Colonic mucosa (tissue), 4 donors: ENCODE measurements at places on chromosomes 2 and 18. TPM values are rescaled to one million over a fixed set of nuclear protein-coding genes. Genes with fewer than 3 reads are reported as not detected.

DNA sequence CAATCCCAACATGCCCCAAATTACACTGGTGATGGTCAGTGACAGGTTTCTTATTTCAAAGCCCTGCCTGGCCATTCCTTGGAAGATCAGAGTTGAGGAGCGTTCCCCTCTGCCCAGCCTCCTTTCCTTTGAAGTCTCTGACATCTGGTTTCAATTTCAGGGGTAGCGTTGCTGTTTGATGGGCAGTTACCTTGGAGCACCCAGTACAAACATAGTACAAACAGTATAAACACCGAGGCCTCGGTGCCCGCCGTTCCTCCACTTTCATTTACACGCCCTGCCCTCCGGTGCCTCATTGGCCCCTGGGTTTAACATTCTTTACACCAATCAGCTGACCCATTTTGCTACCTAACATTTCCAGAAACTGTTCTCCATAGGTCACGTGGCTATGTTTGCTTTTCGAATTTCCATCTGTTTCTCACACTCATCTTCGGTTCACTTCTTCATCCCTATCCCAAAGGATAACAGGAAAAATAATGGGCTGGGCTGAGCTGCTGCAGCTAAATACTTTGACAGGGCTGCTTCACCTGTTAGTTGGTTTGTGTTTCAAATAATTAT is 65.6 kb downstream of the NRP2 start:
- no peak for DNase-seq

DNA sequence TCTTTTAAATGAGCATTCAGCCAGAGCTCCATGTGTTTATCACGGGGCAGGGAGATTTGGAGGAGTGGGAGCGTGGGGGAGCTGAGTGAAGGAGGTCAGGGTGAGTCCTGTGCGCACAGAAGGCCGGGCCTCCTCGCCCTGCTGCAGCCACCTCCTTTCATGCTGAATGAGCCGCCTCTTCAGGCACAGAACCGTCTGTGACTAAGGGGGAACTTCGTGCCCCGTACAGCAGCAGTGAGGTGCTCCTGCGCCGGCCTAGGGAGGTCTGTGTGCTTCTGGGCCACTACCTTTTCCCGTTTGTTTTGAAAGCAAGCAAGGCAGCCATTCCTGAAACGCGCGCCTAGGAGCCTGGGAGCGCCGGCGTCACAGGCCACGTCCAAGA is 27.1 kb upstream of the ZNF516 start:
- no peak for DNase-seq

DNA sequence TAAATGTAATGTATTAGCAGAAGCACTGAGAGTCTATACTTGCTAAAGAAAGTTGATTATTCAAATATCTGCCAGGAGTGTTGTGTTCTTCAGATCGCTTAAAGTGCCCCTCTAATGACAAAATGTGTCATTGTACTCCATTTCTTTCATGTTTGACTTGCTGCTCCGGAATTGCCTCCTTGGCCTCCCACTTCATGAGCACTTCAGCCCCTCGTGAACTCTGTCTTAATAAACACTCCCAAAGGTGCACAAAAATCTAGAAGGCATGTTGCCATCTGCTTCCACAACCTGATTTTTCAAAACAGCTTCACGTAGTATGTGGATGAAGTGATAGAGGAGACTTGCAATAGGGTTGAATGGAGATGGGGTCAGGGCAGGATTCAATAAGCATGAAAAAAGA is 396.1 kb downstream of the TDRD15 start:
- no peak for DNase-seq

GRCh38 chr2:70125498-70125898 is 38.2 kb downstream of the PCBP1 start:
- no peak for DNase-seq

- DNase-seq: no peak
These were observed 705.7 kb upstream of the DDX18 start for GRCh38 chr2:117108741-117109267.

The ABCB11 gene
- 0.74 TPM for total RNA-seq

The TEX44 gene
- not detected for total RNA-seq

The IL1RL1 gene
- total RNA-seq: 2.1 TPM

The CROCC2 gene
- 0.05 TPM for total RNA-seq
